Stomach (tissue), 19 donors: ENCODE measurements at places on chromosomes 2 and 18. TPM values are rescaled to one million over a fixed set of nuclear protein-coding genes. Genes with fewer than 3 reads are reported as not detected.

- H3K27ac ChIP-seq: no peak overlapping the region
- no peaks in the 10 kb centered on the region for H3K4me1 ChIP-seq
Observed at GRCh38 chr2:210839450-210839849, 283.1 kb downstream of the CPS1 start.

GRCh38 chr2:191806396-191806795, 40.5 kb downstream of the CAVIN2 start:
- H3K27me3 ChIP-seq: no peaks in the 10 kb centered on the region
- H3K36me3 ChIP-seq: no peaks in the 10 kb centered on the region
- no peak for DNase-seq
- no peaks in the 10 kb centered on the region for H3K4me1 ChIP-seq

GRCh38 chr2:31933066-31933465, 77.7 kb downstream of the MEMO1 start:
- no peak for DNase-seq
- H3K27me3 ChIP-seq: no peaks in the 10 kb centered on the region
- no peaks in the 10 kb centered on the region for H3K4me1 ChIP-seq
- H3K36me3 ChIP-seq: no peaks in the 10 kb centered on the region

- no peak overlapping the region for H3K4me3 ChIP-seq
- H3K27ac ChIP-seq: no peak overlapping the region
- H3K27me3 ChIP-seq: peaks cover 12% of the 10 kb centered on the region
- peak; percentile 24 for DNase-seq
- no peaks in the 10 kb centered on the region for H3K36me3 ChIP-seq
- no peaks in the 10 kb centered on the region for H3K4me1 ChIP-seq
Observed at GRCh38 chr2:231933916-231934401, 7.8 kb upstream of the NPPC start.

- H3K4me1 ChIP-seq: no peaks in the 10 kb centered on the region
- H3K27ac ChIP-seq: no peak overlapping the region
- DNase-seq: no peak
- no peaks in the 10 kb centered on the region for H3K36me3 ChIP-seq
- H3K4me3 ChIP-seq: no peak overlapping the region
- no peaks in the 10 kb centered on the region for H3K27me3 ChIP-seq
Observed at GRCh38 chr2:19169134-19169768, 189.2 kb downstream of the OSR1 start.

GRCh38 chr2:17036361-17036760, 370.7 kb upstream of the CYRIA start:
- no peak overlapping the region for H3K27ac ChIP-seq
- H3K4me3 ChIP-seq: no peak overlapping the region
- no peaks in the 10 kb centered on the region for H3K36me3 ChIP-seq
- H3K4me1 ChIP-seq: no peaks in the 10 kb centered on the region
- no peak for DNase-seq
- H3K27me3 ChIP-seq: no peaks in the 10 kb centered on the region

Gene PTPRN
- 5.0 TPM for total RNA-seq

Gene C18orf63
- not detected for total RNA-seq
